NCI-H1105 (cell line): ENCODE measurements at places on chromosomes 16 and 17.

DNA sequence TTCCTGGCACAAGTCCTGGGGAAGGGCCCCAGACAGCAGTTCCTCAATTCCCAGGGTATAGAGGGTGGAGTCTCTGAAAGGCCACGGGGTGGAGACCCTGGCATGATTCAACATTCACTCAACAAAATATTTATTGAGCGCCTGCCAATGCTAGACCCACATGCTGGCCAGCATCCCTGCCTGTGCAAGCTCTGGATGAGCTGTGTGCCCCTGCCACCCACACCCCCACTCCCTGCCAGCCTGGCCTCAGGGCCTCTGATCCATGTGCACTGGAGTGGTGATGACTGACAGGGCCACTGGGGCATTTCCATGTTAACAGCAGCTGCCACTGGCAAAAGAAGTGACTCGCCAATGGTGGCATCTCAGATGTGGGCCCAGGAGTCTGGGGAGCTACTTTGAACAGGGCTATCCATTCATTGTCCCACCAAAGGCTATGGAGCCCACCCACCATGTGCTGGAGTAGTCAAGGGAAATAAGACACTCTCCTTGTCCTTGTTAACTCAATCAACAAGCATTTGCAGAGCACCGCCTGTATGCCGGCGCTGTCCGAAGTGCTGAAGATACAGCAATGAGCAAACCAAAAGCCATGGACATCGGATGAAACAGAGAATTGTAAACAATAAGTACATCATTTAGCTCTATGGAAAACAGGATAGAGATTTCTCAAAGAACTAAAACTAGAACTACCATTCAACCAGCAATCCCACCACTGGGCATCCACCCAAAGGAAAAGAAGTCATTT is 3.0 kb upstream of the PRSS22 start:
- no peak for DNase-seq

DNA sequence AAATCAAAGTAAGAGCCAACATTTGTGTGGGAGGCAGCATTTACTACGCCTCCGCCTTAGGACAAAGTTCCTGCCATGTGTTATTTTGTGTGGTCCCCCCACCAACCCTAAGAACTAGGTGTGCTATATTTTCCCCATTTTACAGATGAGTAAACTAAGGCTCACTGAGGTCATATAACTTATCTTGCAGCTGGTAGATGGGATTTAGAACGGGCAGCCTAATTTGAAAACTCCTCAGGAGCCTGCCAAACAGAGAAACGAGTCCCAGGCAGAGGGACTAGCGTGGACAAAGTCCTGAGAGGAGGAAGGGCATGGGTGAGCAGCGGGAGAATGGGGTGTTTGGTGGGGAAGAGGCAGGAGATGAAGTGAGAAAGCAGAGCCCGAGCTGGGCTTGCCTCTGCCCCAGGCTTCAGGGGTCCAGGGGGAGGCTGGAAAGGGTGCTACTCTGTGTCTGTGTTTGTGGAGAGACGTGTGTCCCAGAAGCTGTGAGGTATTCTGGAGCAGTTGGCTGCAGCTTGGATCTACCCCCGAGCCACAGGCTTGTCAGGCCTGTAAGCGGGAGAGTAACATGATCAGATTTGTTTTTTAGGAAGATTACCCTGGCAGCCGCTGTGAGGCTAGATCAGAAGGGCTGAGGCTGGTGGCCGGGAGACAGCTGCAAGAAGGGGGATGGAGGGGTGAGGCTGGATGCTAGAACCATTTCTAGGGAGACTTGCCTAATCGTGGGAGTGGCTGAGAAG is 5.0 kb downstream of the MLLT6 start:
- no peak for DNase-seq

GRCh38 chr16:12517310-12517694 is 286.4 kb downstream of the CPPED1 start:
- DNase-seq, result no peak

DNA sequence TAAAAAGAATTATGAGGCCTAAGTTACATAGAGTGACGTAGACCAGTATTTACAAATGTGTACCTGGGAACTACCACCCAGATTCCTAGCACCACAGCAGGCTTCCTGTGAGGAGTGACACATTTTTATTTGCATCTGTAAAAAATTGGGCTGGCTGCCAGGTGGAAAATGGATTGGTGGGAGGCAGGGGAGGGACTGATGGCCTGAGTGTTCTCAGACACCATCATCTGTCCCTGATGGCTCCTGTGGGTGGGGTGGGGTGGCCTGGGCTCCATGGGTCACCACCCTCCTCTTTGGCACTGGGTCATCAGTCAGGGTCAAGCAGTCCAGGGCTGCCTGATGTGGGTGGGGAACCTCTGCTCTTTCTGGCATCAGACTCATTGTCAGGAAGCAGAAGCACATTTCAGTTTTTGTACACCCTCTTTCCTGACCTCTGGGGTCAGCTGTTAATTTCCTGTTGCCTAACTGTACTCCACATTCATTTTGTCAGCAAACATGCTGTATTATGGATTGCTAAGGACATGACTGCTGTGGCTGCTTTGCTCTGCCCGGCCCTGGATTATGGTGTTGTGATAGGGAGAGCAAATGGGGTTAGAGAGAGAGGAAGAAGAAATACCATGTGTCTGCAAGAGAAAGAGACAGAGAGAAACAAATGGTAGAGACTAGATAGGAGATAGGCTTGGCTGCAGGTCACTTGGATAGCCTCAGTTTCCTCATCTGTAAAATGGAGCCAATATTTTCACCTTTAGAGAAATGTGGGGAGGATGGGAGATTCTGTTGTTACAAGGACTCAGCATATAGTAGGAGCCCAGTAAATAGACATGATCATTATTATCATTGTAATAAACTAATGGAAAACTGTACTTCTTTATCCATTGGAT is 11.6 kb upstream of the MFAP4 start:
- no peak for DNase-seq

GRCh38 chr16:12079412-12079965 is 103.0 kb downstream of the SNX29 start:
- DNase-seq, result no peak

- DNase-seq, result no peak
These were observed 6.4 kb downstream of the ZFPM1 start for GRCh38 chr16:88459366-88460073.

DNA sequence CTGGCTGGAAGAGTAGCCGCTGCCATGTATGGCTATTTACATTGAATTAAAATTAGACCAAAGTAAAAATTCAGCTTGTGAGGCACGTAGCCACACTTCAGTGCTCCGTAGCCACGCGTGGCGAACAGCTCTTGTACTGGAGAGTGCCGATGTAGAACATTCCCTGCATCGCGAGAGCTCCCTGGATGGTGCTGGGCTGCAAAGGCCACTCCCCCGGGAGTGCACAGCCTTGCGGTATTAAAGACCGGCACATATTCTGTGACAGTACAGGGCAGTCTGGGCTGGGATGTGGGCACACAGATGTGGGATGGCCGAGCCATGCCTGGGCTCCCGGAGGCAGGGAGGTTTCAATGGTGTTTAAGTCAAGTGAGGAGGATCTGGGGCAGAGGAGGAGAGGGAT is 102.2 kb downstream of the CMIP start:
- no peak for DNase-seq

GRCh38 chr17:50322271-50322670 is 23.7 kb upstream of the XYLT2 start:
- no peak for DNase-seq

- DNase-seq, result no peak
These were observed 658 bp downstream of the RABEP2 start for GRCh38 chr16:28924399-28924761.

GRCh38 chr16:19659554-19659953 is 58.5 kb downstream of the KNOP1 start:
- DNase-seq, result no peak
